ENCODE measurements at places on chromosomes 16 and 17.

GRCh38 chr16:50195756-50196155 lies 42.6 kb downstream of the TENT4B start:
- peaks cover 14% of the 10 kb centered on the region for H3K4me1 ChIP-seq
- peaks cover 5% of the 10 kb centered on the region for H3K27me3 ChIP-seq
- DNase-seq: no peak
- H3K4me3 ChIP-seq: no peak overlapping the region

GRCh38 chr17:73228748-73229236 lies 32.9 kb downstream of the CPSF4L start:
- H3K36me3 ChIP-seq: peaks cover 14% of the 10 kb centered on the region
- H3K4me3 ChIP-seq: no peak overlapping the region
- H3K27me3 ChIP-seq: no peaks in the 10 kb centered on the region
- peak overlapping the region; percentile 2 for H3K27ac ChIP-seq

DNA sequence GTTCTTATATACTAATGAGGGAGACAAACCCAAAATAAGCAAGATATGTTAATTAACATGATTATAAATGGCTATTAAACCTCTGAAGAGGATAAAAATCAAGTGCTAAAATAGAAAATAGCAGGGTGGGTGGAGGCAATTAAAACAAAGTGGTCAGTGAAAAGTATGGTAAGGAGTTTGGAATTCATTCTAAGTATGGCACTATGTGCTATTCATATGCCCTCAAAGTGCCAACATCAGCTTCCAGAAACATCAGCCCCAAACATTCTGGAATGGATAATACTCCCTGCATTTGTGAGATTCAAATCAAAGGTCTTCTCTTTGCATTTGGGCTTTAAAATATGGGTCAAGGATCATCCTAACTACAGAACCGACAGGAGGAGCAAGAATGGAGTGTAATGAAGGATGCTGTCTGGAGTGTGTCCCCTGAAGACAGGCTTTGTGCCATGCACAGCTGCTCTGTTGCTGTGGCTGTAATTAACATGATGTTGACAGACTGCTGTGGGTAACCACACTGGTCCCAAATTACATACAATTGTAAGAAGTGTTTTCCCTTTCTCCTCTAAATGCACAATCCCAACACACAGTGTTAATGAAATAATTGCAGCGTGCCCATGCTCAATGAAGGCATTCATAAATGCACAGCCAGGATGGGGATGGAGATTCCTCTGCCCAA lies 93.1 kb downstream of the VAT1L start:
- DNase-seq: no peak
- H3K4me3 ChIP-seq: no peak overlapping the region
- H3K4me1 ChIP-seq: peaks cover 8% of the 10 kb centered on the region
- peak overlapping the region; percentile 88 for H3K27ac ChIP-seq
- H3K36me3 ChIP-seq: no peaks in the 10 kb centered on the region
- peaks cover 4% of the 10 kb centered on the region for H3K27me3 ChIP-seq

DNA sequence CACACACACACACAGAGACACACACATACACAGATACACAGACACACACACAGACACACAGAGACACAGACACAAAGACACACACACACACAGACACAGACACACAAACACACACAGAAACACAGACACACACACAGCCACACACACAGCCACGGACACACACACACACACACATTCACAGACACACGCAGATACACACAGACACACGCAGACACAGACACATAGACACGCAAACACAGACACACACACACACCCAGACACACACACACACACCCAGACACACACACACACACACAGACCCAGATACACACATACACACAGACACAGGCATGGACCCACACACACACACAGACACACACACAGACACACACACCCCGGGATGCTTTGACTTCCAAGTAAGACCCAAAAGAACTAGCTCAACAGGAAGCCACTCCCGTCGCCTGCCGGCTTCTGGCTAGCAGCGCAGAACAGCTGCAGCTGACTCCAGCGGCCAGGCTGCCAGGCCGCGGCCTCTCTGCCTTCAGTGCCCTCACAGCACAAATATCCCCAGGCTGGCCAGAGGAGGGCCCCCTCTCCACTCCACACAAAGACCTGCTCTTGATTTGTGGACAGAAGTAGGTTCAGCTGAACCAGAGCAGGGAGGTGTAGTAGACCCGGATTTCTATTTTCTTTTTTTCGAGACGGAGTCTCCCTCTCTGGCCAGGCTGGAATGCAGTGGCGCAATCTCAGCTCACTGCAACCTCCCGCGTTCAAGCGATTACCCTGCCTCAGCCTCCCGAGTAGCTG lies 6.0 kb upstream of the CHRNE start:
- peaks cover 17% of the 10 kb centered on the region for H3K27me3 ChIP-seq
- H3K27ac ChIP-seq: no peak overlapping the region
- peaks cover 13% of the 10 kb centered on the region for H3K4me1 ChIP-seq
- DNase-seq: peak; percentile 81
- H3K36me3 ChIP-seq: no peaks in the 10 kb centered on the region
- no peak overlapping the region for H3K4me3 ChIP-seq

DNA sequence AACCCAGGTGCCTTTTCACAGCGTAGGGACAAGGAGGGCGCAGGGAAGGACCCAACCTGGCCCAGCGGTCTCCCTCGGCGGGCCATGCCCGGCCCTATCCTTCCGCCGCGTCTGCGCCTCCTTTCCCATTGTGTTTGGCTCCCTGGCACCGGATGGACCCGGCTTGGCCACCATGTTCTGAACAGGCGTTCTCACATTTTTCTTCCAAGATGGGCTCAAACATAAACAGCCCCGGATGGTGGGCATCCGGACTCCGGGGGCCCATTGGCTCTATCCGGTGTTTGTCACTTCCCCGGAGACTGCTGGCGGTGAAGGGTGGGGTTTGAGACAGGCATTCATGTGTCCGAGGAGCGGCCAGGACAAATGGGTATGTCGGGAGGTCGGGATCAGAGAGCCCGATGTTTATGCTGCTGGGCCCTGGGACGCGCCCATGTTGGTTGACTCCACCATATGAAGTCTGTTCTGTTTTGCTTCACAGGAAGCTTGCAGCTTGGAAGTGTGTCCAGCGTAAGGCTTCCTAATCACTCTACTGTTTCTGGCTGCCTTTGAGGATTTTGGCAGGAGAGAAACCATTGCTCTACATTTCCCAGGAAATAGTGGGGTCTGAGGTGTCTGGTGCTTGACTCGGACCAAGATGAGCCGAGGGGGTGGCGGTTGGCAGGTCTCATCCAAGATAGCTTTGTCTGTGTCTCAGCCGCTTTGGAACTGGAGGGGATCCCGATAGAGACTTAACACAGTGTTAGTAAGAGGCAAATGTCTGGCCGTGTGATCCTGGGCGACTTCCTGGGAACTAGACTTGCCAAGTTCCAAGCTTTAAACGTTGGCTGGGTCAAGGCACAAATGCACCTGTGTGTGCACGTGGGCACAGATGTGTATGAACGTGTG lies 188.3 kb downstream of the IRF8 start:
- no peak overlapping the region for H3K4me3 ChIP-seq
- no peaks in the 10 kb centered on the region for H3K36me3 ChIP-seq
- no peak overlapping the region for H3K27ac ChIP-seq

DNA sequence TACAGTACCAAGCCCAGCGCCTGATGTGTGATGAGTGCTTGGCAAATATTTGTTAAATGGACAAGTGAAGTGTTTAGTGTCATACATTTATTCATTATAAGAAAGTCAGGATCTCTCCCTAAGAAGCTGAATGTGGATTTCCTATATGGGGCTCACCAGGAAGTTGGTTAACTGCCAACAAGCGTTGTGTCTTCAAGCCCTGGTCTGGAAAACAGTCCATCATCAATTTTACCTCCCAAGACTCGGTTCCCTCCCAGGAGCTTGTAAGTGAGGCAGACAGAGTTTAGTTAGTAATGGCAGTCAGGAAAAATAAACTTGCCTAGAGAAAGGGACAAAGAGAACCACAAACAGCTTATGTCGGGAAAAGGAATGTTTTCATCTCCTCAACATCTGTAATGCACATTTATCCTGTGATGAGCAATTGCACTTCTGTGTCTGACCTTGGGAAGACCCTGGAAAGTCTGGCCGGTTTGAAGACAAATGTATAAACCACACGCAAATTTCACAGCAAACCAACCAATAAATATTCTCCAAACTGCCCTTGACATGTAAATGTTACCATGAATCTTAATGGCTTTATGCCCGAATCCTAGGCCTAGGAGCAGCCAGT lies 28.3 kb downstream of the C16orf95 start:
- peaks cover 53% of the 10 kb centered on the region for H3K36me3 ChIP-seq
- peaks cover 7% of the 10 kb centered on the region for H3K4me1 ChIP-seq
- H3K27me3 ChIP-seq: peaks cover 3% of the 10 kb centered on the region
- no peak for DNase-seq

GRCh38 chr17:67377488-67378453 lies 690 bp downstream of the PITPNC1 start:
- peaks cover 25% of the 10 kb centered on the region for H3K36me3 ChIP-seq
- H3K4me3 ChIP-seq: peak overlapping the region; percentile 85
- H3K27ac ChIP-seq: no peak overlapping the region
- peaks cover 33% of the 10 kb centered on the region for H3K4me1 ChIP-seq
- peaks cover 2% of the 10 kb centered on the region for H3K27me3 ChIP-seq

- no peak for DNase-seq
- peak overlapping the region; percentile 91 for H3K27ac ChIP-seq
- peaks cover 18% of the 10 kb centered on the region for H3K4me1 ChIP-seq
- H3K36me3 ChIP-seq: peaks cover 19% of the 10 kb centered on the region
- H3K27me3 ChIP-seq: no peaks in the 10 kb centered on the region
Measured at GRCh38 chr17:7459961-7460545, 15.2 kb downstream of the CHRNB1 start.

Measured in nephron progenitor cell (in vitro differentiated cells).